Stimulated activated CD8-positive, alpha-beta memory T cell treated with anti-CD3 and anti-CD28 coated beads, Interleukin-4, amount 100 ng/mL, for 1 hour (primary cell): ENCODE measurements at places on chromosomes 6 and 20.

DNA sequence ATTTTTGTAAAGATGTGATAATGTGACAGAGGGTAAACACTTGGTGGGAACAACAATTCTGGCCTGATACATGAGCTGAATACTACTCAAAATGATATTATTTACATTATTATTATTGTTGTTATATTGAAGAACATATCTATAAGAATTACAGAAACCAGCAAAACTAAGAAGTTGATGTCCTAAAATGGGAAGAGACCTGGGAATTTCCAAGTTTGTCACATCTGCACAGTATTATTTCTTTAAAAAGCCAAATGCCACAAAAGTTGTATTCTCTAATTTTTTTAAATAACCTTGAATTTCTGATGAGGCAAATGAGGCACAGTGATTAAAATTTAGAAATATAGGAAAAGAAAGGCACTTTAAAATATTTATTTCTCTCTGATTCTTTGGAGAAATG lies 5.0 kb upstream of the ZNF292 start:
- no peak for DNase-seq

DNA sequence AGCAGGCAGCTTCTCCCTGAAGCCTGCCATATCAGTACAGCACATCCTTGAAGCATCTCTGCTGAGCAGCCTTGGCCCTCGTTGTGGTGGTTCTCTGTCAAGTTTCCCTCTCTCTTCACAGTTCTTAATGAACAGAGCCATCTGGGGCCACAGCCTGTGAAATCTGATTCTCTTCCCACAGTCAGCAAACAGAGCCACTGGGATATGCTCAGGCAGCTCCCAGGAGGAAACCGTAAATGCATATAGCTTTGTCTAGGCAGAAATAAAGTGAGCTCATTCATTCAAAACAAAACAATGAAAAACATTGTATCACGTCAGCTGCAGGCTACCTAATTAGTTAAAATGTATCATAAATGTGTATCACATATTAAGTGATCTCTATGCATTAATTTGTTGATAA lies 80.3 kb downstream of the TBC1D7 start:
- no peak for DNase-seq

- DNase-seq, result no peak
Measured at GRCh38 chr6:89438248-89438647, 5.3 kb downstream of the ANKRD6 start.

DNA sequence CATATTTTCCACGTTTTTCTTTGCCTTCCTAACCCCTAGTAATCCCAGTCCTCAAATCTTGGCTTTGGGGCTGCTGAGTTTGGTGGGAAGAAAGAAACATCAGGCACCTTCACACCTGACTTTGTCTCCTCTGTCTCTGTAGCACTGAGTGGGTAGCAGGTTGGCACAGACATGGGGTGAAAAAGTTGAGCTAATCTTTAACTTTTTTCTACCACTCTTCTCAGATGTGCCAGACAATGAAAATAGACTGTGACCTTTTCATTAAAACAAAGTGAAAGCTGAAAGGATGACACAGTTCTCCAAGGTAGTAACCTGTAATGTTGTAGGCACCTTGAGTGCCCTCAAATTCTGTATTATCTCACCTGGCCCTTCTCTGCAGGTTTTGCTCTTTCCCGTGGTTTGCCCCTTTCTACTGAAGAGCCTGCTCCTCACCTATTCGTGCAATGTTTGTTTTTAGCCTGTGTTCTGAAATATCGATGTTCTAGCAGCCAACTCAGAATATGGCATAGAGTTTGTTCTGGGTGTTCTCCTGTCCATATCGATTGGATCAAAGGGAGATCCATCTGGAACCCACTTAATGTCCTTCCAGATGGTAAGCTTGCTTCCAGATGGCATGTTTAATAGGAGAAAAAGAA lies 57.8 kb upstream of the ATXN1 start:
- DNase-seq, result no peak

DNA sequence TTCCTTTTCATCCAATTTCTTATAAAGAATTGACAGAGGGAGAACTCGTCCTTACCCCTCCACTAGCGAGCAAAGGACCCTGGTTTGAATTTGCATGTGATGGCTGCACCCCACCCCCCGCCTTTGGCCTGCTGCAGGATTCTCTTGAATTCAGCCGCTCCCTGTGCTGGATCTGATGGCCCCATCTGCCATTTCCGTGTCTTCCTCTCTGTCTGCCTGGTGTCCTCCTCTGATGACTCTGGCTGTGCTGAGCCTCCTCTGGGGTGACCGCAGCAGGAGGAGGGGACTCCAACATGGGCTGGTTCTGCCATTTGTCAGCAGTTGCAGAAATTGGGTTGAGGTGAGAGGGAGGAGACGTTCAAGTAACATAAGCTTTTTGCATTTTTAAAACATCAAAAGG lies 188.8 kb downstream of the DLL1 start:
- DNase-seq, result no peak
